ENCODE measurements at places on chromosomes 3 and 15. TPM values are rescaled to one million over a fixed set of nuclear protein-coding genes. Genes with fewer than 3 reads are reported as not detected.

DNA sequence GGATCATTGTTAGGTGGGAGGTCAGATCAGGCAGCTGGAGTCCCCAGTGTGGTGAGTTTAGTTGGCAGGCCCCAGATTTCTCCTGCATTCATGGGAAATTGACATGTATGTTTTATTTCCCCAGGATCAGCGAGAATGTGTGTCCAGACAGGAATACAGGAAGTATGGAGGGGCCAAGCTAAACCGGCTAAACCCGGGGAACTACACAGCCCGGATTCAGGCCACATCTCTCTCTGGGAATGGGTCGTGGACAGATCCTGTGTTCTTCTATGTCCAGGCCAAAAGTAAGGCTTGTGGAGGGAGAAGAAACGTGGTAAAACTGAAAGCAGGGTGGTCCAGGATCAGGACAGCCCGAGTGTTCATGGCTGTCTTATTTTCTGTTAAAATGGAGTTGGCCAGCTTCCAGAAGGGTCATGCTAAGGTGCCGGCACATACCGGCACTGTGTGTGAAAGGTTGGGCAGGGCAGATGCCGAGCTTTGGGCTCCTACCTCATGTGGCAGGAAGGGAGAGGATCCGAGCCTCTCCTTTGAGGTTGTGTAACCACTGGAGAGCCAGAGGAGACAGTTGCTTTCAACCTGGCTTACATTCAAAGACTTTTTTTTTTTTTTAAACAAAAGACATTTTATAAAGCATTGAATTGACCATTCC, 83.1 kb downstream of the PGPEP1L start:
- DNase-seq = no peak

DNA sequence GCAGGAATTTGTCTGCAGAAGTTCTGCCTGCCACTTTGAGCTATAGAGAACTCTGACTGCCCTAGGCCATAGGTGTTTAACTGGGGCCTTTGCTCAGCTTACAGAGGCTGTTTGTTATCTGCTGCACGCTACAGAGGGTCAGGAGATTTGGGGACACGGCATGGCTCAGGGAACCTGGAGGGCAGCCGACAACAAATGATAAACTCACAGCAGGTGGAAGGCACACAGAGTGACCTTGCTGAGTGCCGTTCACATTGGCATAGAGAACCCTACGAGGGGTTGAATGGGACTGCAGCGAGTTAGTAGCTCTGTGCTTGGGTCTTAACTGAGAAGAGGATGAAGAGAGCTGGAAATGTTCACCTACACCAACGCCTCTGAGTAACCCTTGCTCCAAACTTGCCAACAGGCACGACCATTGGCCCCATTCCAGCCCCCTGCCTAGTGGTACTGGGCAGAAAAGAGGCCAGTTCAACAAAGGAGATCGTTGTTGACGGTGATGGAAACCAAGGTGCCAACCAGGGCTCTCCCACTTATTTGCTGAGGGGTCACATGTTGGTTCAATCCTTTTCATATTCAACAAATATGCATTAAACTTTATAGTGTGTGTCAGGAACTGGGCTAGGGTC, 301.1 kb downstream of the NTRK3 start:
- no peak for DNase-seq

ST3GAL6 gene
- 76.5 TPM for polyA plus RNA-seq

GRCh38 chr3:126553284-126554084, 5.2 kb downstream of the C3orf22 start:
- DNase-seq = no peak

HGD gene
- polyA plus RNA-seq = 104 TPM

DNA sequence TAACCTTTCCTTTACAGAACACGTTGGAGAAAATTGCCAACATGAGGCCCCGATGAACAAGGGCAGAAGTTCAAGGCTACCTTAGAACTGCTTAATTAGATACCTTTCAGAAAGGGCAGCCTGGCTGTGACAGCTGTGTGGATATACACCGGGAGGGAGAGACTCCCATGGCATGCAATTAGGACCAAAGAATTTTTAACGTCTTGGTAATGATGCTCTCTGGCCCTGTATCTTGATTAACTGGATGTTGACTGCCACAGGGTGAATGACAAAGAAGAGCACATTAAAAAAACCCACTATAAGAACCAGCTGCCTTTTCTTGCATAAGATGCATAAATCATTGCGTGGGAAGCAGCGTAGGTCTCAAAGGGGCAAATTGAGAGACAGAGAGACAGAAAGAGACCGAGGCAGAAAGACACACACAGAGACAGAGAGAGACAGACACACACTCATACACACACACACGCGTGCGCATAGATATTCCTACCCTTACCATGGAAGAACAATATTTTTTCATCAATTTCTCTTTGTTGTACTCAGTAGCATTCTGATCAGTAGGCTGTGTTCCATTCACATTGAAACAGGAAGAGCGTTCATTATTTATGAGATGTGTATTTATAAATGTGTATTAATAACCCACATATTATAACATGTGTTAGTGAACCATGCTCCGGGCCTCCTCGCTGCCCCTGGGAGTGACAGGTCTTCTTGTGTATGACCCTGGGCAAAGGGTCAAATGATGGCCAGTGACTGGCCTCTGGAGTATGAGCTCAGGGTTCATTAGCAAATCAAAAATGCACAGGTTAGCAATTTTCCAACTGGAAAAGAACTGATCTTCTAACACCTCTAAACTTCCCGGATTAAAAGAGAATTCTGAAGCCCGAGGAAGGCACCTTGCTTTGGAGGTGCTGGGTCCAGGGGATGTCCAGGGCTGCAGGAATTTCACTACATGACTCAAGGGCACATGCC, 118.8 kb downstream of the NSMCE3 start:
- no peak for DNase-seq

DNA sequence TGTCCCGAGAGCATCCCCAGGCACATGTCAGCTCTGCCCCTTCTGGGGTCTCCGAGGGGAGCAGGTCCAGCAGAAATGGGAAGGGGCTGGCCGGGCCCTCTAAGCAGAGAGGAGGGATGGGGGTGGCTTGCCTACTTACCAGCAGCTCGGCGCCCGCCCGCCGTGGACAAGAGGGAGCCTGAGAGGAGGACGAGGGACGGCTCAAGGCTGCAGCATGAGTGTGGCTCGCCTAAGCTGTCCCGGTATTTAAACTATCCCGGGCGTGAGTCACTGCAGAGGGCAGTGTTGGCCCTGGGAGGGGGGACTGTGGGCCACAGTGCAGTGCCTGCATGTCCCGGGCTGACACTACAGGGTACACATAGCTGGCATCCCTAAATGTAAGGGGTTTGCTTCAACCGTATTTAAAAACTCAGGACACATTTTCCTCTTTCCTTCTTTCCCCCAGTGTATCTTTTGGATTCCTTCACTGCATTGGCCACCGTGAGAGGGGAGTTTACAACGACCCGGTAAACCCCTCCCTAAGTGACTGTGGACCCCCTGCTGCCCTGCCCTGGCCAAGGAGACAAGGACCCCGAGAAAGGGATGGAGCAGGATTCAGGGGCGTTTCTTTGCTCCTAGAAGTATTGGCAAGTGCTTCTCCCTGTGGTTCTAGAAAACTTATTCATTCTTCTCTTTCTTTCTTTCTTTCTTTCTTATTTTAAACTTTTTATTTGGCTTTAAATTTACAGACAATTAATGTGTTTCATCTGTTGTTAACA, at the start of gene LRRC15:
Gene LRRC15 (minus strand): TSS at position 222 of the 758 bp plus-strand sequence. CDS start 8,700 bp downstream, outside the sequence.
- no peak for DNase-seq

CX3CR1 gene
- polyA plus RNA-seq = 5.3 TPM
